ENCODE measurements at places on chromosomes 1 and 21. TPM values are rescaled to one million over a fixed set of nuclear protein-coding genes. Genes with fewer than 3 reads are reported as not detected.
A peak's percentile ranks its signal among the peaks of the same experiment; 100 is the strongest.

DNA sequence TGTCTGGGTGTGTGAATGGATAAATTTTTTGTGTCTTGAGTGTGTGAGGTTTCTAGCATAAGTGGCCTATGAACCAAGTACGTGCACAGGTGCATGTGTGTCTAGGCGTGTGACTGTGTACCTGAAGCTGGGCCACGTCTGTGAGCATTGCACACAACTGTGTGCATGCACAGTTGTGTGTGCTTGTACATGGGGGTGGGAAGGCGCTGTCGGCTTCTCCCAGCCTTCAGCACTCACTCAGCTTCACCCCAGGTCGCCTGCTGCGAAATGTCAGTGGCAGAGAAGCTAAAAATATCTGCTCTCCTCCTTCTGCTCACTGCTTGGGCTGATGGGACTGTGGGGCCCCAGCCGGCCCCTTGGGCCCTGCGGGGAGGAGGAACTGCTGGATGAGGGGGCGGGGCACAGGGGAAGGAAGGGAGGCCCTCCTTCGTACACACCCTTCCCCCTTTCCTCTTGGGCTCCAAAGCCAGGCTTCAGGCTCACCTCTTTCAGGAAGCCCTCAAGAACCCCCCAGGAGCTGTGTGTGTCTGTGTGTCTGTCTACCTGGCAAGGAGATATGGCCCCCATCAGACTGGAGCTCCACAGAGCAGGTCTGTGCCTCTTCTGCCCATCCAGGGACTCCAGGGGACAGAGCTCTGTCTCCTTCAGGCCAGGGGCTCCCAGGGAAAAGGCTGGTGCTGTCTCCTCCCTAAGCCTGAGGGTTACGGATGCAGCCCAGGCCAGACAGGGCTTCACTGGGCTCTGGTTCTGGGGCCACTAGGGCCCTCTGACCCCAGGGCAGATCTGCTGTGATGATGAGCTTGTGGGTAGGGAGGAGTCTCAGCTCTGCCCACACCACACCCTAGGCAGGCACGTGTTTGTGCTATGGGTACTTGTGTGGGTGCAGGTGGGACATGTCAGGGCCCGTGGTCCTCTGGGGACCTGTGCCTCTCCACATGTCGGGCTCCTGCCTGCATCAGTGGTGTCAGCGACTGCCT is 35.6 kb upstream of the WASF2 start:
- DNase-seq = peak; percentile 68

GRCh38 chr1:14607295-14607694 is 8.8 kb downstream of the KAZN start:
- DNase-seq = no peak

DNA sequence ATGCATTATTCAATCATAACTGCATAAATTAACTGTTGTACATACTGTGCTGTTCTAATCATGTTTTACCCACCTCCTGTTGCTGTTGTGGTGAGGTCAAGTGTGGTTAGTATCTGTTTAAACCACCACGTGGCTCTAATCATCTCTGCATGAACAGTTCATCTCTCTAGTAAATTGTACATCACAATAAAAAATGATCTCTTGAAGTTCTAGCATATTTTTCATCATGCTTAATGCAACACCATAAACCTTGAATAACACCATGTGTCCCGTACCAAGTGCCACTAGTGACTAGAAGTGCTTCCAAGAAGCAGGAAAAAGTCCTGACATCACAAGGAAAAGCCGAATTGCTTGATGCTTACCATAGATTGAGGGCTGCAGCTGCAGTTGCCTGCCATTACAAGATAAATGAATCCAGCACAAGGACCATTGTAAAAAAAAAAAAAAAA is 51.7 kb downstream of the SNRPE start:
- DNase-seq = no peak

DNA sequence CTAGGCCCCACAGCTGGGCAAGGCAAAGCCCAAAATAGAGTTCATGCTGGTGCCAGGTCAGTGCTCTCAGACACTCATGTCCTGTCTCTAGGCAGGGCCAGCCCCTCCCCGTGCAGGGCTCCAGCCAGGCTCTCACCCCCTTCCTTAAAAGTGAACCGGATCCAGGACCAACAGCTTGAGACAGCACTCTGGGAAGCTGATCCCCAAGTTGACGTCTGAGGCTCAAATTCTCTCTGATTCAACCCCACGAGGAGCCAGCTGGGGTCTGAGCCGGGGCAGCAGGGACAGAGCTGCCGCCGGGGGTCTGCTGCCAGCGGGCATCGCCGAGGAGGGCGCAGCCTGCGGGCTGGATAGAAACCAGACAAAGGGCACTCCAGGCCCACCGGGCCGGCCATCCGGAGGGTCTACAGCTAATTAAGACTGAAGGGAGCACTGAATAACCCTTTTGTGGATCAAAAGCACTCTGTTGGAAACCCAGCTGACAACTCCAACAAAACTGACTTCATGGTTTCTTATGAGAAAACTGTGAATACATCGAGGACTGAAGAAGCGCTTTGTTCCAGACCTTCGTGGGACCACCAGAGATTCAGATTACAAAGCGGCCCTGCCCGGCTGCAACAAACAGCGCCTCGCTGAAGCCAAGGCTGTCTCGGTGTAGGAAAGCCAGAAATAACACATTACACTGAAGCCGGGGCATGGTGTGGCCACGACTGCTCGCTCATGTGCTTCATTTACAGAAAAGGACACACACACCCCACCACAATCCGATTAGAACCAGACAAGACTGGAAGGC is 95.8 kb downstream of the PSMG1 start:
- no peak for DNase-seq

DNA sequence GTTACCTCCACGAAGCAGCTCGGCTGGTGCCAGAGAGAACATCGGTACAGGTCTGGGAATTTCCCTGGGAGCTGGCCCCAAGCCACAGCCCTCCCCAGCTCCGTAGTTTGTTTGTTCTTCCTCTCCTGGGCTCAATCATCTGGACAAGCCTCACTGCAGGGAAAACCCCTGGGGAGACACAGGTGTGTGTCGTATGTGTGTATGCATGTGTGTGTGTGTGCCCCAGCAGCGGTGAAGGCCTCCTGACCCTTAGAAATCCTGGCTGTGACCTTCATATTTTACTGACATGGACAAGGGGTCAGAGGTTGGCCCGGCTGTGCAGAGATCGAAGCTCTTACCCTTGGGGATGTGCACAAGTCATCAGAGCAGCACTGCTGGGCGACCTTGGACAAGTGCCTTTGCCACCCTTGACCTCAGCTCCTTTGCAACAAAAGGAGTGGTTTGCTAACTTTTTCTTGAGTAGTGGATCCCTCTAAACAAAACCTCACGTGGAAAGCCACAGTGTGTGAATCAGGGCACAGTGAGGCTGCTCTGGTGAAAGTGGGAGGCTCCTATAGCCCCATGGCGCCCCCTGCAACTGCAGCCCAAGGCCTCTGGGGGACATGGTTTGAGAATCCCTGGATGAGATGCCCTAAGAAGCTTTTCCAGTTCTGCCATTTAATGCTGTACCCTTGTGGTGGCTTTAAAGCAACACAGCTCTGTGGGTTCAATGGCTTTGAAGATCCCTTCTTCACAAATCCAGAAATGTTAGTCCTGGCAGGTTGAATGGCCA is 12.3 kb upstream of the IL22RA1 start:
- DNase-seq = no peak

- no peak for DNase-seq
Measured at GRCh38 chr1:81224222-81224621, 576.5 kb upstream of the ADGRL2 start.

DNA sequence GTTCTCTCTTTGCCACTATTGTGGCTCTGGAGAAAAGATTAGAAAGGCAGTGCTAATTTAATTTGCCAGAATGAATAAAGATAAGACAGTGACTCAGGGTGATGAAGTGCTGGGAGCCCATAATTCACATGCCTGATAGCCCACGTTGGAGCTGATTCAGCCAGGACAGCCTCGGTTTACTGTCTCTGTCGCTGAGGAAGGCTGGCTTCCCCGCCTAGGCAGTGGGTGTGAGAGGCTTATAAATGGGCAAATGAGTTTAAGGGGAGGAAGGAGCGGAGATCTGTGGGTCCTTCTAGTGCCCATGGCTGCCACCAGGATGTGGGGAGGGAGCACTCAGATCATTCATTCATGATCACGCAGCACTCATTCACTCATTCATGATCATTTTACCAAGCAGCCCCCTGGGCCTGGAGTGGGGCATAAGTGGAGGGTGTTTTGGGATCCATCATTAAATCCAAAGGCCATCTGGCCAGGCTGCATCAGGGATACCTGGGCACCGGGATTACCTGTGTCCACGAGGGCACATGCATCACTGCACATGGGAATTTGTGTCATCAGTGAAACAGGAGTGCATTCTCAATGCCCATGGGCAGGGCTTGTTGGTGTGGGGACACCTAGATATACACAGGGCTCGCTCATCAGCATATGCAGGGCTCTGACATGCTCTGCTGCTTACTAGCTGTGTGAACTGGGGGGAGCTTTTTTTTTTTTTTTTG is 315.4 kb downstream of the MATN1 start:
- no peak for DNase-seq

DNA sequence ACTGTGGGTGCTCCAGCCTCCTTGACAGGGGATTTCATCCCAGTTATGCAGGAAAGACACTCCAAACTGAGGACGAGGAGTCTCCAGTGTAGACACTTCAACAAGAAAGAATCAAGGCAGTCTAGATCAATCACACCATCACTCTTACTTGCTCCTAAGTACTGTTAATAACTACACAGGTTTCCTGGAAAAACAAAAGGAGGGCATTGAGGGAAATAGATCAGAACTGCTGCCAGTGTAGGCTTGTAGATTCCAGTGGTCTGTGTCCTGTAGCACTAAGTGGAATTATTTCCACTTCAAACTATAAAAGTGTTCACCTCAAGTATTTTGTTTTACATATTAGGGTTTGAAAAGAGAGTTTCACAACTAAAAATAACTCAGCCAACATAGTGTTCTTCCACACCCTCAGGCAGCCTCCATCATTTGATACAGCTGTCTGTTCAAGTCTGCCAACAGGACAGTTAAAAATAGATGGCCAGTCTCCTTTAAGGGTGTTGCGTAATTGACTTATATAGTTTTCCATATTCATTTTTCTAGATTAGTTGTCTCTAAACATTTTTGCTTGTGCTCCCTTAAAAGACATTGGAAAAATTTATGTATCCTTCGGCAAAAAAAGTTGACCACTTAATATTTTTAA is 32.0 kb upstream of the AGL start:
- DNase-seq = no peak

GRCh38 chr1:72942008-72942407 is 659.7 kb upstream of the NEGR1 start:
- DNase-seq = no peak

GRCh38 chr1:63663301-63663700 is 70.1 kb downstream of the PGM1 start:
- no peak for DNase-seq

The GBP6 gene
- 3.3 TPM for total RNA-seq

The TDRD5 gene
- total RNA-seq = not detected

The FAM163A gene
- not detected for total RNA-seq

The CFAP74 gene
- not detected for total RNA-seq

The CD1E gene
- not detected for total RNA-seq

The RPAP2 gene
- 54.3 TPM for total RNA-seq

The ST6GALNAC5 gene
- total RNA-seq = not detected

The LINGO4 gene
- 0.19 TPM for total RNA-seq

The CREB3L4 gene
- 13.7 TPM for total RNA-seq

The DNMT3L gene
- not detected for total RNA-seq

The UMODL1 gene
- 0.39 TPM for total RNA-seq

All from activated T-cell treated with anti-CD3 and anti-CD28 coated beads, Interleukin-2, amount 50 U/mL, for 72 hours (primary cell).